ENCODE measurements at places on chromosomes 3 and 15. TPM values are rescaled to one million over a fixed set of nuclear protein-coding genes. Genes with fewer than 3 reads are reported as not detected.

MCTP2 gene
- 8.6 TPM for total RNA-seq

MEGF11 gene
- not detected for total RNA-seq

ABI3BP gene
- total RNA-seq = 4.2 TPM

LIPH gene
- 0.36 TPM for total RNA-seq

THBS1 gene
- 3,217 TPM for total RNA-seq

C2CD4B gene
- total RNA-seq = not detected

NDN gene
- total RNA-seq = 40.1 TPM

PDIA5 gene
- 19.4 TPM for total RNA-seq

CORO2B gene
- total RNA-seq = 9.7 TPM

FAM240A gene
- not detected for total RNA-seq

TMEM266 gene
- under 0.01 TPM for total RNA-seq
